HuH-7 (cell line): ENCODE measurements at places on chromosomes 4 and X.

GRCh38 chr4:119135721-119136121 lies at the start of gene MYOZ2:
TSS of gene MYOZ2 (plus strand) at chr4:119135832. CDS start at chr4:119136526, 694 bp downstream.
- no peak for DNase-seq

DNA sequence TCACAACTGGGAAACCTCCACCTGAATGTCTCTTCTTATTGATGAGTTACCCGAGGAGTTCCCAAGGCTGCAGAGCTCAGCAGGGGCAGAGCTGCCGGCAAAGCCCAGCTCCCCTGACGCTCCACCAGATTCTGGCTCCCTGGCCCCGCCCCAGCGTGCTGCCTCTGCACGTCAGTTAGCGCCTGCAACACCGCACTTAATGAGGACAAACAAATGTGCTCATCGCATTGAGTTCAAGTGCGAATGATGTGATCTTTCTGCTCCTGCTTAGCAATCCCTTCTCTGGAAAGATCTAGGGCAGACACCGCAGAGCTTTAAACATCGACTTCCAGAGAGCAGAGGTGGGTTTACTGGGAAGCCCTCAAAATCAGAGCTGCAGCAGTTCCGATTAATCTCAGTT lies 55.5 kb upstream of the FBXW7 start:
- DNase-seq: no peak

DNA sequence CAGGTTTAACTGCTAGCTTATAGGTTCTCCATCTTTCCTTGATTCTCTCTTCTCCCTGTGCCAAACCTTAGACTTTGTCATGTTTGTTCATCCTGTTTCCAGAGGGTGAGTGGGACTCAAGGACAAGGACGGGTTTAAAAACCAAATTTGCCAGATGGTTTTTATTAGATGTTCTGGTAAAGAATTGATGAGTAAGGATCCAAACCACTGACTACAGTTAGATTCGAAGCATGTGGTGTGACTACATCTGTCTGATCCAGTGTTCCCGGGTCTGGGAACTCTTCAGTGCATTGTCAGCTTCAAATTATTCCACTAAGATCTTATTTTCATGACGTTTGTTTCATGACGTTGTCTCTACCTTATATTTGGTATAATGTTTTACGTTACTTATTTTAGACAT lies 37.5 kb downstream of the MTMR1 start:
- no peak for DNase-seq

GRCh38 chr4:88003261-88003660 lies 4.2 kb upstream of the PKD2 start:
- no peak for DNase-seq

- no peak for DNase-seq
Measured at GRCh38 chrX:78116766-78117165, 12.7 kb downstream of the PGK1 start.

DNA sequence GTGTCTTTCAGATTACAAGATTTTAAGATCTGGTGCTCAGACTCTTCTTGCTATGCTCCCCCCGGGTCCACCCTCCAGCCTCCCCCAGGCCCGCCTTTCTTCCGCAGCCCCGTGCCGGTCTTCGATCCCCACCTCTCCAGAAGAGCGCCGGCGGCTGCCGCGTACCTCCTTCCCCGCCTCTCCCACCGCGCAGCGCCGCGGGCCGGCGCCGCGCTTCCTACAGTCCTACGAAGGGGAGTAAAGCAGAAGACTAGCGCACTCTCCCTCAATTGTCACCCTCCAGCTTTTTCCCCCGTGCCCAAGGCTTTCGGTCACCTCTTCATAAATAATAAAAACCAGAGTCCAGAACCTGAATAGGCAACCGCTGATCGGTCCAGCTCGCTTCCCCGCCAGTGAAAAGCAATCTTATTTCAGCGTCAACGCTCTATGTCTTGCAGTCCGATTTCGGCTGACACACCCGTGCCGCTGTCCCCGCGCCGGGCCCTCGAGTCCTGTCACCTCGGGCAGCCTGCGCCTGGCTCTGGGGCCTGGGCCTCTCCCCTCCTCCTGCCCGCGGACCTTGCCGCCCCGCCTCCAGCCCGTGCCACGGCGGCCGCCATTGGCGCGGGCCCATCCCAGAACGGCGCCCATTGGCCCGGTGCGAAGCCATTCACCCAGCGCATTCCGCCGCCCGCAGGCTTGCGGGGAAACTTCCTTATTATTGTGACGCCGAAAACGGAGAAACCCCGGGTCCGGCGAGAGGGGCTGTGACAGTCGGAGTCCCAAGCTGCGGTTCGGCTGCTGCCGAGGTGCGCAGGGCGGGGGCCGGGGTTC lies at the start of gene HERC3:
Gene HERC3, plus strand, starts transcription at position 694 of the 813 bp plus-strand sequence. CDS start 13,344 bp downstream, outside the sequence.
- peak; percentile 88 for DNase-seq

DNA sequence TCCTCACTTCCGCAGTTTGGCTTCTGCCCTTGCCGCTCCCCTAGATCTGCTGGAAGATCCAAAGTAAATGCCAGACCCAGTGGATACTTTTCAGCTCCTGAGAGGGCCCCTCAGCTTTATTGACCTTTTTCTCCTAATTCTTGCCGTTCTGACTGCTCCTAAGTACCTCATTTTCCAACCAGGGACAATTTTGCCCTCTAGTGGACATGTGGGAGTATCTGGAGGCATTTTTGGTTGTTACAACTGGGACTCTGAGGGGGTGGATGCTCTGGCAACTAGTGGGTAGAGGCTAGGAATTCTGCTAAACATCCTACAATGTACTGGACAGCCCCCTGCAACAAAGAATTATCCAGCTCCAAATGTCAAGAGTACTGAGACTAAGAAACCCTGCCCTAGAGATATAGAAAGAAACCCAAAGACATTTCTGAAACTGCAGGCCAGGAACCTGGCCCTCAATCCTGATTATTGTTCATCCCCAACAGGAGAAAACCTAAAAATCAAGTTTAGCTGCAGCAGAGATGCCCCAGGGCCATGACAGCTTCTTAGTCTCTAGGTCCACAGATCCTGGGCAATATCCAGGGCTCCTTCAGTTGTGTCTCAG lies 3.4 kb downstream of the TEX13B start:
- peak; percentile 16 for DNase-seq
